ENCODE measurements at places on chromosomes 4 and X.

DNA sequence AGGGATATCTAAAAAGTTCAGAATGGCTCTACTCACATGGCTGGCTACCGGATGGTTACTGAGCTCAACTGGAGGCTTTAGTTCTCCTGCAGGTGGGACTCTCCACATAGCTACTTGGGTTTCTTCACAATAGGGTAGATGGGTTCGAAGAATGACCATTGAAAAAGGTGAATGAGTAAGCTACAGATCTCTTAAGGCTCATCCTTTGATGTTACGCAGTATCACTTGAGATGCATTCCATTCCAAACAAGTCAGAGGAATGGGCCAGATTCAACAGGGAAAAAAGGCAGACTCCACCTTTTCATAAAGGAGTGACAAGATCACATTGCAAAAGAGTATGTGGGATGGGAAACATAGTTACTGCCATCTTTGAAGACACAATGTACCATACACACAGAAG lies 52.6 kb downstream of the DDX53 start:
- DNase-seq, result no peak

GRCh38 chr4:160247091-160247656 lies 1144.3 kb downstream of the RAPGEF2 start:
- no peak for DNase-seq

- DNase-seq, result no peak
Observed at GRCh38 chr4:100098681-100099080, 91.6 kb downstream of the DDIT4L start.

DNA sequence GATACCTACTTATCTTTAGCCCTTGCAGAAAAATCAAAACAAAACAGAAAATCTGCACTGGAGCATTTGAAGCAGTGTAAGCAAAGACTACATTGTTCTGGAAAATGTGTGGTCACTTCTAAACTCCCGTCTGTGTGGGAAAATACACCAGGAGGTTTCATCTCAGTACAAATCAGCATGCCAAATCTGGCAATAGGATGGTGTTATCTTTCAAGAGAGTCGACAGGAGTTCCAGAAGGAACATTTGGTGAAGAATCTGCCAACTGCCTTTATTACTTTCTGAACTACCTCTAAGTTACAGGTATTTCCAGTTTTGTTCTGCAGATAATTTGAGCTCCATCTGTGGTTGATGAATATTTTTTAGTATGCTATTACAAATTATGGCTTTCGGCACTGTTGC lies 1348.0 kb downstream of the RAPGEF2 start:
- DNase-seq, result no peak

- DNase-seq, result no peak
Observed at GRCh38 chr4:135476272-135476671, 1274.7 kb upstream of the PABPC4L start.

DNA sequence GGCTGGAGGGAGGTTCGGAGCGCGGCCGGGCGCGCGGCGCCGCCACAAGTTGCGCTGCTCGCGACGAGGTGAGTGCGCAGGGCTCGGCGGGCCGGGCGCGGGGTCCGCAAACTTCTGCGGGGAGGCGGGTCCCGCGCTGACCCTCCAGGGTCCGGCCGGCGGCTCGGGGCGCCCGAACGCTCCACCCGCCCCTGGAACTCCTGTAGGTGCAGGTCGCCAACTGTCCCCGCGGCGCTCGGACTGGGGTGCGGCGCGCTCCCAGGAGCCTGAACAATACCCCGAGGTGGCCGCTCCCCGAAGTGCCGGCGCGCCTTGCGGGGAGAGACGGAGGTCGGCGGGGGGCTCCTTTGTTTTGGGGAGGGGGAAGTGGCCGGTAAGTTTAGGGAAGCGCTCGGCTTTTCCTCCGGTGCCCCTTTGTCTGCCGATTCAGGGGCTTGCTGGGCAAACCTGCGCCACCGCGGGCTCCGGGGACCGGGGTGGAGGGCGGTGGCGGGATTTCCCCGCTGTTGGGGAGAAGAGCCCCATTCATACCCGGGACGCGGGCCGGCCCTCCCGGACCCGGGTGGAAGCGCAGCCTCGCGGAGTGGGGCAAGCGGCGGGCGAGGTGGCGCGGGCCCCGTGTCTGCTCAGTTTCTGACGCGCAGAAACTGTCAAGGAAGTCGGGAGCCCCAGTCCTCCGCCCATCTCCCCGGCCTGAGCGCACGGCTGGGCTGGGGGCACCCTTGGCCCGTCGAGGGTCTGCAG lies 694 bp downstream of the TBL1X start:
- DNase-seq, result peak; percentile 30

- no peak for DNase-seq
Observed at GRCh38 chr4:168409089-168409801, 71.0 kb downstream of the DDX60L start.

DNA sequence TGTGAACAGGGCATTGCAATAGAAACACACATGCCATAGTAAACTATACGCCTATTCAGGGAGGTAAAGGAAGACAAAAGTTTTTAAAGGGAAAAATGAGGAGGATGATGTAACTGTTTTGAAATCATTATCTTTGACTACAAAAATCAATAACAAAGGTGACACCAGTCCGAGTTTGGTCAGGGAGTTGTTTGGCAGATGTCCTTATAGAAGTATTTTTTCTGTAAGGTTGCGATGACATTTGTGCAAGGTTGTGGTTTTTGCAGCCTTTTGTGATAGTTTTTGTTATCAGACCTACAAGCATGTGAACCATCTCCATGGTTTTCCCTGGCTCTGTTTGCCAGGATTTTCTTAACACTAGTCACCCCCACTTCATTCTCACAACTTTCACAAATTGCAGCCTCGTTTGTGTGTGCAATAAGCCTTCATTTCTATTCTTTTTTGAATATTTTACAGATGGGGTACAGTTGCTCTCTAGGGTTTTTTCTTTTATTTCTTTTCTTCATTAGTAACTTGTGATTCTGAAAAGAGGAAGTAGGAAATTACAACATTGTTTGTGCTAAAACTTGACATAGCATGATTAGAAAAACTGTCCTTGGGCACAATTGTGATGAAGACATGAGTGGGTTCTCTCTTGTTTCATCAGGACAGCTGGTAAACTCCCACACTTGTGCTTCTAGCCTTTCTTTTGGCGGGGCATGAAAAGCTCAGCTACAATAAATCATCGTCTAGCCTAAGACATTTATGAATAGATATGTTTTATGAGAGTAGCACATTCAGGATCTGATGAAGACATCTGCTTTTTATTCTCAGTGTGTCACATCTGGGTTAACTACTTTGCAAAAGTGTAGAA lies 60.2 kb upstream of the PNPLA4 start:
- DNase-seq, result no peak

DNA sequence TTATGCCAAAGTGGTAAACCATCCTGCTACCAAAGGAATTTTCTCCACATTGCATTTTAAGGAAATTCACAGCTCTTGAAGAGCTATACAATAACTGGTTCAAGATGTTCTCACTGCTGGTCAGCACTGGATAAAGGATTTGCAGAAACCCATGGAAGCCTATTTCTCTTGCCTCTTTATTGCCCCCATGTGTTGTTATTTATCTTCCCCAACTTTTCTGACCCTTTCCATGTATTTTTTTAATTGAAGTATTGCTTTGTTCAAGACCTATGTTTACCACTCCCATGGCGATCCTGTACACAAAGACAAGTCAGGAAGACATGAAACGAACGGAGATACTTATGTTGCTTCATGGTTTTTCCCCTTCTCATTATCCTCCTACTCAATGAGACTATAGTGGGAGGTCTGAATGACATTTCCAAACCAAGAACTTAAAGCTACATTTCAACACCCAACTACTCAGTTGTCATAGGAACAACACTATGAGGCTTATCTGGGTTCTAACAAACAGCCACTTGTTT lies 566.4 kb upstream of the DIPK2B start:
- DNase-seq, result no peak

DNA sequence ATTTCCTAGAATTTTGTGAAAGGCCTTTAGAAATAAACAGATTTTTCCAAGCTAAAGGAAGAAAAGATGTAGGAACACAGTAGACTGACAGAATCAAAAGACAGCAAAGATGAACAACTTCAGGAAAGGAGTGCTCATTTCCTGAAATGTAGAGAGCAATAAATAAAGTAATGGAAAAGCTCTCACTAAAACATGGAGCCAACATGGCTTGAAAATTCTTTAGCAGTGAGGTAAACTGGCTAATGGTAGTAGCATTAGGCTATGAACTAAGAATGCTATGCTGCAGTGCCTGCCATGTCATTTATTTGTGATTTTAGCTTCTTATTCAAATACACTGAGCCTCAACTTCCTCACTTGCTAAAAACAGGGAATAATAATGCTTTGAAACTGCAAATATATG lies 108.7 kb downstream of the IQCM start:
- no peak for DNase-seq

- DNase-seq, result no peak
Observed at GRCh38 chr4:116217781-116218180, 867.6 kb downstream of the TRAM1L1 start.

DNA sequence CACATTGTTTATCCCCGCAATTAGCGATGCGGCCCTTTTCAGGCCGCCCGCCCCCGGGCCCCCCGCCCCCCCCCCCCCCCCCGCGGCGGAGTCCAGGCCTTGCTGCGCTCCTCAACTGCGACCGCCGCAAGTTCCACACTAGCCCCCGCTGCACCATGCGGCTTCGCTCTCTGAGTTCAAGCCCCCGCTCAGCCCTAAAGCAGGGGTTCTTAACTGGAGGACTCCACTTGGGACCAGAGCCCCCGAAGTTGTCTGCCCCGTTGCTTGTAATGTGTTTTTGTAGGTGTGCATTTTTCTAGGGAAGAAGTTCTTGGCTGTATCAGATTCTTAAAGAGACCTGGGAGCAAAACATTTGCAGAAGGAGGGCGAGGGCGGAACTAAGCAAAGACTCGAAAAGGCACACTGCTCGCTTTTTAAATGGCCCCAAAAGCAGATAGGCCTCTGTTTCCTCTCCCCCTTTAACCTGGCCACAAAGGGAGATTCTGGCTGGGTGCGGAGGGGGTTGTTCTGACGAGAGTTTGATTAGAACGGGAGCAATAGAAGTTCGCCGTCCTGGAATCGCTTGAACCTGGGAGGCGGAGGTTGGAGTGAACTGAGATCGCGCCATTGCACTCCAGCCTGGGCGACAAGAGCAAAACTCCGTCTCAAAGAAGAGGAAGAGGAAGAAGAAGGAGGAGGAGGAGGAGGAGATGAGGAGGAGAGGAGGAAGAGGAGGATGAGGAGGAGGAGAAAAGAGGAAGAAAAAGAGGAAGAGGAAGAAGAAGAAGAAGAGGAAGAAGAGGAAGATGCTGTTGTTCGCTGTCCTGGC lies 2.3 kb upstream of the MSX1 start:
- DNase-seq, result peak; percentile 14

Measured in femur (tissue), 1 donor.